NCI-H748 treated with DMSO at 0.1 percent for 48 hours (cell line): ENCODE measurements at places on chromosomes 12 and 14.

- DNase-seq: no peak
Measured at GRCh38 chr14:44609876-44610510, 102.9 kb upstream of the FSCB start.

GRCh38 chr12:3600039-3600720 lies 109.2 kb downstream of the PRMT8 start:
- DNase-seq: peak; percentile 9

DNA sequence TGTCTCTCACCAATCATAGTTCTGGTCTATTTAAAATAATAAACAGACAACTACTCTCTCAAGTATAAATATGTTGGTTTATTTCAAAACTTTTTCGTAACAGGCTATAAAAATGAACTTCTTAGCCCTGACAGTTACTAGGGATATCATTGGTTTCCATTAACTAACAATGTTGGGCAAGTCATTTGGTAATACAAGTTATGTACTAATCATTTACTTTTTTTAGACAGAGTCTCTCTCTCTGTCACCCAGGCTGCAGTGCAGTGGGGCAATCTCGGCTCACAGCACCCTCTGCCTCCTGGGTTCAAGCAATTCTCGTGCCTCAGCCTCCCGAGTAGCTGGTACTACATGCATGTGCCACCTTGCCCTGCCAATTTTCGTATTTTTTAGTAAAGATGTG lies 14.6 kb upstream of the KANSL2 start:
- DNase-seq: no peak

DNA sequence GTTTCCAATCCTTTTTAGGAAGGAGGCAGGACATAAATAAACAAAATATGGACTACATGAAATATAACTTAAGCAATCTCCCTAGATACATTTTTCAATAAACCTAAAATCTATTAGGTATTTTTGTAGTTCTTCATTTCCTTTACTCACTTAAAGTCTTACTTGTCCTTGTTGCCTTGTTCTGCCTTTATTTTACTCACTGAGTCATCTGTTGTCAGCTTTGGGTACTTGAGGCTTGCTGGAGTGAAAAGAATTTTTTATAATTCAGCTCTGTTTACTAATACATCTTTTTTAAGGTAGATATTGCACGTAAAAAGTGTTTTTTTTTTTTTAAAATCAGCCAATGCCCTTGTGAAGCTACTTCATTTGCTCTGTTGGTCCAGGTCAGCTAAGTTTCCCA lies 216.2 kb downstream of the PELI2 start:
- DNase-seq: no peak

GRCh38 chr12:109773384-109774011 lies 59.7 kb downstream of the TRPV4 start:
- no peak for DNase-seq

GRCh38 chr14:65149116-65149515 lies 46.8 kb upstream of the MAX start:
- no peak for DNase-seq

- no peak for DNase-seq
Measured at GRCh38 chr12:6230321-6231110, 30.3 kb downstream of the CD9 start.

DNA sequence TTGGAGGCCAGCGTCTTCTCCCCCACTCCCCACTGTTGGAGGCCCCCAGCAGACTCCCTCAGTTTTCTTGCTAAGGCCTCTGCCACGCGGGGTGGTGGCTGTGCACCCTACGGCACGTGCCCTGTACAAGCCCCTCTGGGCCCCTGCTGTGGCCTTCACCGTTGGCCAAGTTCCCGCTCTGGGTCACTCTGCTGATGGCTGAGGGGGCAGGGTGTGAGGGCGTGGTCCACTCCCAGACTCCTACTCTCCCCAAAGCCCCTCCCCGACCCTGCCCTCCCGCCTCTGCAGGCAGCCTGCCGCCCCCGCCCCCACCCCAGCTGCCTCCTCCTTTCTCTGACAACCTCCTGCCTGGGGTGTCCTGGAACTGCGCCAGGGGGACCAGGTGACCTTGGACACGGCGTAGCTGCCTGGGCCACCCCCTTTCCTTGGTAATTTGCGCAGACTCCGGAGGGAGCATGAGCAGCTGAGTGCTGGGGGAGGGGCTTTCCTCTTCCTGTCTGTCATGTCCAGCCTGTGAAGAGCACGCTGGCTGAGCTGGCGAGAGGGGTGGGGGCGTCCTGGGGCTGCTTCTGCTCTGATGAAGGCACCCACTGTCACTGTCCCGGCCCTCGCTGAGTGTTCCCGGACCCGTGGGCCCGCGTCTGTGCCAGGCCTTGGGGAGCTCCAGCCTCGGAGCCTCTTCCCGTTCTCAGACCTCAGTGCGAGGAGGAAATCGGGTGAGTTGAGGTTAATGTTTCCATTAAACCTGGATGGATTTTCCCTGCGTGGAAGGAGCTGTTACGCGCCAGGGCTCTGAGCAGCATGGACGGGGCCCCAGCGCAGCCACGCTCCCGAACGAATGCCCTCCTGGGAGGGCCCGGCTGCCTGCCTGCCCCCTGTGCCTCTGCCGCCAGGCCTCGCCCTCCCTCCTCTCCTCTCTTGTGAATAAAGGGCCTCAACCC lies 85.0 kb downstream of the KIF26A start:
- no peak for DNase-seq

GRCh38 chr12:95972832-95973456 lies 23.2 kb downstream of the HAL start:
- no peak for DNase-seq

DNA sequence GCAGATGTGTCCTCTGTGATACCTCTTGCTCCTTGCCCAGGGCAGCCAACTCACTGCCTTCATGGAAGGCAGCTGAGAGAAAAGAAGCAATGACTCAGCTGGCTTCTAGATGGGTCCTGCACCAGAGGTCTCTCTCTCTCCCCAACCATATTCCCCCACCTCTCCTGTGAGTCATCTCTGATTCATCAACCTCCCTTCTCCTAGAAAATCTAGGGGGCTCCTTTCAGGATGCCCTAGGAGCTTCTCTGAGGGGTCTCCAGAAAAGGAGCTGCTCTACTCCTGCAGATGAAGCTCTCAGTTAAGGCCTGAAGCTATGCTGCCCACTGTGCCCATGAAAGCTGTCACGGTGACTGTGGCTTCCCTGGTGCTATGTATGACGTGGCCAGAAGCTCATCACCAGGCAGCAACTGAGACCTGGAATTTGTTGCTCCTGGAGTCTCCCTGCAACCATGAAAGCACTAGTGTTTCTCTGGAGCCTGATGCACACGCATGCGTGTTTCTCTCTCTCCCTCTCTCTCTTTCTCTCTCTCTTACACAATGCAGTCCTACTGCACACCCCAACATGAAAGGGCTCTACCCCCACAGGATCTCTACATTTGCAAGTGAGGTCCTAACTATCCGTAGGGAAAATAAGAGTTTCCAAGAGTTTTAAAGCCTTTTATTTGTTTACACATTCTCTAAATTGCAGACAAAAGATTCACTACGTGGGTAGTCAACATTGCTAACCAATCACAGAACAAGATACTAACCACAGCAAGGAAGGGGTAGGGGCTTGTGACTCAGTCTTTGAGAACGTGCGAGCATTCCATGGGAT lies 285.3 kb downstream of the DPF3 start:
- no peak for DNase-seq
